Thoracic aorta (tissue), 2 donors: ENCODE measurements at places on chromosomes 6 and 20.

GRCh38 chr6:41404182-41404845 is 68.9 kb downstream of the NCR2 start:
- no peak overlapping the region for H3K4me3 ChIP-seq
- no peaks in the 10 kb centered on the region for H3K4me1 ChIP-seq
- H3K27me3 ChIP-seq: no peaks in the 10 kb centered on the region
- H3K36me3 ChIP-seq: no peaks in the 10 kb centered on the region
- no peak for DNase-seq
- no peak overlapping the region for H3K27ac ChIP-seq

DNA sequence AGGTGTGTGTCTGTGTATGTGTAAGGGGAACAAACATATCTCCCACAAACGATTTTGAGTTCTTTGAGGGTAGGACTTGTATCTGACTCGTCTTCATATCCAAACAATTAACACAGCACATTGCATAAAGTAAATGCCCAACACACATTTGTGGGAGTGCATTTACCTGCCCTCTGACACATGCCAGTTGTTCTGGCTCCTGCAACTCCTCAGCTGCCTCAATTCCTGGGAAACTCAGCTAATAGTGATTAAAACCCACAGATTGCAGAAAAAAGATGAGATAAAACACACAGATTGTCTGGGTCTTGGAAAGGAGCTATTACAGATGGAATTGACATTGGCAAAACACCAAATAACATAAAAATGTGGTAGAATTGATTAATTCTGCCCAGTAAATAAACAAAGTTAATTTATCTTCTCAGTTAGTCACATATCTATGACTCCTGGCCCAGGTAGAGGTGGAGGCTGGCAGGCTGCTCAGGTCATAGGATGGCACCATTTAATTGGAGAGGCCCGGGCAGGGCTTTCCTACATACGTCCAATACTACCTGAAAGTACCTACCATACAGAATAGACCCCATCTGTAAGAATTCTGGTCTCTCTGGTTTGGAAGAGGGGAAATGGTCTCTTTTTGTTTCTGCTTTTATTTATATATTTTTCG is 71.5 kb upstream of the IFNGR1 start:
- no peak overlapping the region for H3K27ac ChIP-seq
- H3K4me1 ChIP-seq: no peaks in the 10 kb centered on the region
- H3K4me3 ChIP-seq: no peak overlapping the region
- no peaks in the 10 kb centered on the region for H3K36me3 ChIP-seq
- no peak for DNase-seq

- no peak overlapping the region for H3K27ac ChIP-seq
- no peaks in the 10 kb centered on the region for H3K36me3 ChIP-seq
- H3K4me3 ChIP-seq: no peak overlapping the region
- H3K27me3 ChIP-seq: no peaks in the 10 kb centered on the region
- peaks cover 24% of the 10 kb centered on the region for H3K4me1 ChIP-seq
- no peak for DNase-seq
Measured at GRCh38 chr6:147738099-147738498, 229.6 kb downstream of the SAMD5 start.

- no peak overlapping the region for H3K4me3 ChIP-seq
- no peaks in the 10 kb centered on the region for H3K36me3 ChIP-seq
- no peaks in the 10 kb centered on the region for H3K4me1 ChIP-seq
- no peaks in the 10 kb centered on the region for H3K27me3 ChIP-seq
Measured at GRCh38 chr6:95784869-95785268, 207.5 kb downstream of the MANEA start.

DNA sequence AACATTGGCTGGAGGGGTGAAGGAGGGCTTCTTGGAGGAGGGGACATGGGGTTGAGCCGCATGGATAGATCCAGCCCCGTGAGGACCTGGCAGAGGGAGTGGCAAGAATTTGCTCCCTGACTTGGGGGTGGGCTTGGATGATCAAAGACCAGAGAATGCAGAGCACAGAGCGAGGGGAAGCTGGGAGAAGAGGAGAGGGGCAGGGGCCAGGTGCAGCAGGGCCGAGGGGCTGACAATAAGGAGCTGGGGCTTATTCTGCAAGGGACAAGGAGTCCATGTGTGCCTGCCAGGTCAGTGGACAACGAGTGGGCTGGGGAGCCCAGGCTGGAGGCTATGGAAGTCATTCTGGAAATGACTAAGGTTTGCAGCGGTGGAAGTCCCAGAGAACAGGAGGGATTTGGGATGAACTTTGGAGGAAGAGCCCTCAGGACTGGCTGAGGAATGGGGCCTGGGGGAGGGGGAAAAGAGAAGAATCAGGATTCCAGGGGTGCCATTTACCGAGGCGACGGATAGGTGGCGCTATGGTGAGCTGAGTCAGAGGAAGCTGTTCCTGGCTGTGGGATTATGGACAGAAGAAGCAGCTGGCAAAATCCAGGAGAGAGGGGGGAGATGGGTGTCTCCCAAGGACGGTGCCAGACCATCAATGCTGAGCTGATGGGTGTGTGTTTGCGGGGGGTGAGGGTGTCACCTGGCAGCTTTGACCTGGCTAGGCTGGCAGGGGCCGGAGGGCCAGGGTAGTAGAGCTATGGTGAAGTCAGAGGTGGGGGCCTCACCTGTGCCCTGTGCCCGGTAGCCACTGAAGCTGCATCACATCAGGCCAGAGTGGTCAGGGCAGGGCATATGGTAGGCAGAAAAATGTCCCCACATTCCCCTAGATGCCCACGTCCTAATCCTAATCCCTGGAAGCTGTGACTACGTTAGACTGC is 7.8 kb downstream of the KCNG1 start:
- DNase-seq: no peak
- no peaks in the 10 kb centered on the region for H3K36me3 ChIP-seq
- H3K4me1 ChIP-seq: no peaks in the 10 kb centered on the region

- H3K4me1 ChIP-seq: no peaks in the 10 kb centered on the region
- no peak for DNase-seq
- no peaks in the 10 kb centered on the region for H3K36me3 ChIP-seq
- no peak overlapping the region for H3K4me3 ChIP-seq
- H3K27me3 ChIP-seq: no peaks in the 10 kb centered on the region
Measured at GRCh38 chr6:162999575-163000285, 272.0 kb downstream of the PACRG start.

- H3K36me3 ChIP-seq: no peaks in the 10 kb centered on the region
- H3K27me3 ChIP-seq: no peaks in the 10 kb centered on the region
- peak overlapping the region; percentile 34 for H3K27ac ChIP-seq
Measured at GRCh38 chr6:84411060-84411629, 183.7 kb upstream of the CEP162 start.

GRCh38 chr20:41226426-41226825 is 89.1 kb downstream of the PLCG1 start:
- H3K36me3 ChIP-seq: no peaks in the 10 kb centered on the region
- no peaks in the 10 kb centered on the region for H3K27me3 ChIP-seq
- no peak overlapping the region for H3K4me3 ChIP-seq
- H3K4me1 ChIP-seq: peaks cover 15% of the 10 kb centered on the region
- H3K27ac ChIP-seq: no peak overlapping the region

- no peaks in the 10 kb centered on the region for H3K4me1 ChIP-seq
- no peaks in the 10 kb centered on the region for H3K36me3 ChIP-seq
Measured at GRCh38 chr6:101539510-101540245, 146.2 kb downstream of the GRIK2 start.

DNA sequence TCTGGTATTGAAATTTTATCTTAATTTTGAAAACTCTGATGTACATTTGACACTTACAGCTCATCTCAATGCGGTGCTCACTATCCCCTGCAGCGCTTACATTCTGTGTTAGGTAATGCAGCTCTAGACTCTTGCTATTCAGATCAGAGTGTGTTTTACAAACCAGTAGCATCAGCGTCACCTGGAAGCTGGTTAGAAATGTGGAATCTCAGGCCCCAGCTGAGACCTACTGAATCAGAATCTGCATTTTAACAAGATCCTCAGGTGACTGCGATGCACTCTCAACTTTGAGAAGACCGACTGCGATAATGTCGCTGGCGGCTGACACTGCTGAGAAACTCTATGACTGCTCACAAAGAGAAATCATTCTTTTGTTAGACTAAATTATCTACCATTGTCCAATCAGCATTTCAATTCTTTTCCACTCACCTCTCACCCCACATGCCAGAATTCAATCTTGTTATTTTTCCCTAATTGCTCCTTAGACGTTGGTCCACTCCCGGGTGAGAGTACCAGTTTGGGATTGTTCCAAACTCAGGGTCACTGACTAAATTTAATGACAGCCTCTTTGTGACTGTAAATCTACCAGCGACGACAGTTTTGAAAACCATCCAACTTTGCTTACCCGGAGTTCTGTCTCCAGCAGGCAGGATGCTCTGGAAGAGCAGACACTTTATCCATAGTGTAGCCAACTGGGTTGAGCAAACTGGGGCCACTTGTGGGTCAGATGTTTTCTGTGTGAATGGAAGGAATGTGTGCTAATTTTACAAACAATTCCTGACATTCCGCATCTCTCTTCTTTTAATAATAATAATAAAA is 140.1 kb upstream of the BTBD3 start:
- H3K27ac ChIP-seq: no peak overlapping the region
- no peak for DNase-seq
- H3K27me3 ChIP-seq: no peaks in the 10 kb centered on the region
- peak overlapping the region; percentile 24 for H3K4me3 ChIP-seq
- no peaks in the 10 kb centered on the region for H3K4me1 ChIP-seq

GRCh38 chr6:150652848-150653613 is 53.3 kb downstream of the PLEKHG1 start:
- H3K36me3 ChIP-seq: no peaks in the 10 kb centered on the region
- H3K4me1 ChIP-seq: no peaks in the 10 kb centered on the region
- no peak overlapping the region for H3K4me3 ChIP-seq
- H3K27me3 ChIP-seq: no peaks in the 10 kb centered on the region

- no peaks in the 10 kb centered on the region for H3K4me1 ChIP-seq
- no peaks in the 10 kb centered on the region for H3K36me3 ChIP-seq
- no peak overlapping the region for H3K4me3 ChIP-seq
- H3K27ac ChIP-seq: no peak overlapping the region
Measured at GRCh38 chr6:149006671-149007070, 259.8 kb downstream of the UST start.

DNA sequence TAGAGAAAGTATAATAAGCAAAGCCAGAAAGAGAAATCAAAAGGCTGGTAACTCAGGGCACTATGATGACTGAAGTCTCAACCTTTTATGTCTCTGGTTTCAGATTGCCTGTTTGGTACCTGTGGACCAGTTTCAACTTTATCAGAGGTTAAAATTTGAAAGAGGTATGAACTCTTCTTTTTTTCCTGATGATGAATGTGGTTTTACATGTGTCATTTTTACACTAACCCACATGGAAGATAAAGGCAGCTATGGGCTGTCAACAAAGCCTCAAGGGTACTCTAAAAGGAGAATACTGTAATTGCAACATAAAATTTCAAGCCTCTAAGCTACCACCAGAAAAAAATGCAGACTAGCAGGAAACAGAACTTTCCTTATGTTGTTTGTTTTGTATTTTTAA is 52.4 kb downstream of the RNF144B start:
- H3K27ac ChIP-seq: no peak overlapping the region
- H3K36me3 ChIP-seq: no peaks in the 10 kb centered on the region
- no peaks in the 10 kb centered on the region for H3K4me1 ChIP-seq
- DNase-seq: no peak
- H3K27me3 ChIP-seq: no peaks in the 10 kb centered on the region

DNA sequence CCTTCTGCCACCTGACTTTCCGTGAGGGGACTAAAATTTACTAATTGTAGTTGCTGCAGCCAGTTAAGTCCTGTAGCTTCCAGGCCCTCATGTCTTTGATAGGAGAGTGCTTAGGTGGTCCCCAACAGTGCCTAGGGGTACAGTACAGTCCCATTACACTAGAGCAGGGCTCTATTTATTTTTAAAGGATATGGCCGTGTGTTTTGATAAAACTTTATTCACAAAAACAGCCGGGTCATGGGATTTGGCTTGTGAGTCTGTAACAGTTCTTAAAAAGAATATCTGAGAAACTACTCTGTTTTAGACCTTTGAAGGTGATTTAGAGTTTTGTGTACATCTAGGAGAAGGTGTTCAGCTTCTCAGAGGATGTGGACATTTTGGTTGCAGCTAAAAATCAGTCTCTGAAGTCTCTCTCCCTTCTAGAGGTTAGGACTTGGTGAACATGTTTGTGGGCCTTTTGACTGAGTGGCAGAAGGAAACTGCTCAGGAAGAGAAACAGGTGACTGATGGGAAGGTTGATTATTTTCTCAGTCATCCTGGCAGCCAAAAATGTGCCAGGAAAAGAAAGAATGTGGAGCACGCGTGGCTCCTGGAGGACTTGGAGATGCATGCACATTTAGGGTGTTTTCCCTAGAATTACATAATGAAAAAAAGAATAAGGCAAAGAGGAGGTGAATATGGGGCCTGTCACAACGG is 57.4 kb downstream of the VAPB start:
- H3K4me1 ChIP-seq: no peaks in the 10 kb centered on the region
- no peaks in the 10 kb centered on the region for H3K27me3 ChIP-seq
- no peak overlapping the region for H3K27ac ChIP-seq
- H3K36me3 ChIP-seq: peaks cover 22% of the 10 kb centered on the region
- H3K4me3 ChIP-seq: no peak overlapping the region

DNA sequence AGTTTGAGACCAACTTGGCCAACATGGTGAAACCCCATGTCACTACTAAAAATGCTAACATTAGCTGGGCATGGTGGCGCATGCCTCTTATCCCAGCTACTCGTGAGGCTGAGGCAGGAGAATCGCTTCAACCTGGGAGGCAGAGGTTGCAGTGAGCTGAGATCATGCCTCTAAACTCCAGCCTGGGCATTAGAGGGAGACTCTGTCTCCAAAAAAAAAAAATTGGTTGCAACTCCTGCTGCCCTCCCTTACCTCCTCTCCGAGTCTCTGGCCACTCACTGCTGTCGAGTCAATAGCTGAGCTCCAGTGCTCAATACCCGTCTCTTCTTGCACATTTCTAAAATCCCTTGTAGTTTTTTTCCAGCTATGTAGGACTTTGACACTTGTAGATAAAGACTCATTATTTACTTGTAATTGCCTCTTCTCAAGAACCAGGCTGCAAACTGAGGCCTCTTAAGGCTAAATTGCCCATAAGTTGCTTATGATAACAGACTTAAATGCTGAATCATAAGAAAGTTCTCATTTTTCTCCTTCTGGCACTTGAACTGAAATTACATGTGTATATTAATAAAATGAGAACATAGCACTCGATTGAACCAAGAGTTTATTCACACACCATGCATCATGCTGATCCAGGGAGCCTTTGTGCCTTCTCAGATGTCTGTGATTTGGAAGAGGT is 13.8 kb downstream of the HECA start:
- H3K36me3 ChIP-seq: no peaks in the 10 kb centered on the region
- DNase-seq: no peak
- no peak overlapping the region for H3K4me3 ChIP-seq
- H3K4me1 ChIP-seq: peaks cover 68% of the 10 kb centered on the region
